ENCODE measurements at places on chromosomes 1 and 21.

DNA sequence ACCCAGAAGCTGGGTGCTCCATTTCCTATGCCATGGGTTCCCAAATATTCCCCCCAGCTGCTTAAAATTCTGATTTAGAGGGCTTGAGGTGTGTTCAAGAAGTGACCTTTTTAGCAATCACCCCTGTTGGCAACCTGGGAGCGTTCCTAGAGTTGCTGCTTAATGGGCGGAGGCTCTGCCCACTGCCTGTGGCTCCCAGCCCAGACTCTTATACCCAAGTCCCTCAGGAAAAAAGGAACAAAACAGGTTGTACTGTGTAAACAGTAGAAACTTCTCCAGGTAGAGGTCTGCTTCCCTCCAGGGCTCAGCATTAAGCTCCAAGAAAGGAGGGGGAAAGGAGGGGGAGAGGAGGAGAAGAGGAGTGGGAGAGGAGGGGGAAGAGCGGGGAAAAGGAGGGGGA, 14.6 kb upstream of the TENT5C start:
- DNase-seq: no peak

- DNase-seq: no peak
Measured at GRCh38 chr1:83846138-83846537, 152.8 kb downstream of the TTLL7 start.

DNA sequence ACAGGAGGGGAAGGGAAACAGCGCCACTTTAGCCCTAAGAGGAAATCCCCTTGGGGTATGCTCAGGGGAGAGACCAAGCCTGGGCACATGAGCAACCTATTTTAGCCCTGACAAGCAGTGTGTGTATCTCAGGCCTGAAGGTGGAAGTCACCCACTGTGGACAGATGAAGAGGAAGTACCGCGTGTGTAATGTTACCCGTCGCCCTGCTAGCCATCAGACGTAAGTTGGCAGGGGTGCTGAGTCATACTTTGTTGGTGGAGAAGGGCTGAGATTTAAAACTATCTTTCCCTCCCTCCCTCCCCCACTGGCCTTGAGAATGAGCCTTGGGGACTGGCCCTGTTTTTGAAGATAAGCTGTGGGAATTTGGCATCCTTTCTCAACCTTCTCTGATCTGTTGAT, 11.2 kb downstream of the AGO1 start:
- DNase-seq: no peak

- DNase-seq: no peak
Measured at GRCh38 chr1:232291261-232291660, 338.7 kb downstream of the SIPA1L2 start.

- no peak for DNase-seq
Measured at GRCh38 chr1:239868058-239868832, 223.4 kb upstream of the FMN2 start.

DNA sequence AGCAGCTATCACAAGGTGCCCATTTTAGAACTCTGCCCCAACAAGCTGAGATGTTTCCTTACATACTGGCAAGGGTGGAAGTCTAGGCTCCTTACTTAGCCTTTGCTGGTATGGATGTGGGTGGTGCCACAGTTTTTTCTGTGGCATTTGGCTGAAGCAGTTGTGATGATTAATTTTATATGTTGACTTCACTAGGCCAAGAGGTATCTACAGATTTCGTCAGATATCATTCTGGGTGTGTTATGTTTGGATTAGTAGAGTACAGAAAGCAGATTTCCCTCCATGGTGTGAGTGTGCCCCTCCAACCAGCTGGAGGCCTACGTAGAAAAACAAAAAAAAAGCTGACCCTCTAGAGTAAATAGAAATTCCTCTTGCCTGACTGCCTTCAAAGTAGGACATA, 317.0 kb downstream of the BARHL2 start:
- DNase-seq: no peak
